Activated CD4-positive, CD25-positive, alpha-beta regulatory T cell (primary cell): ENCODE measurements at places on chromosomes 3 and 15.

DNA sequence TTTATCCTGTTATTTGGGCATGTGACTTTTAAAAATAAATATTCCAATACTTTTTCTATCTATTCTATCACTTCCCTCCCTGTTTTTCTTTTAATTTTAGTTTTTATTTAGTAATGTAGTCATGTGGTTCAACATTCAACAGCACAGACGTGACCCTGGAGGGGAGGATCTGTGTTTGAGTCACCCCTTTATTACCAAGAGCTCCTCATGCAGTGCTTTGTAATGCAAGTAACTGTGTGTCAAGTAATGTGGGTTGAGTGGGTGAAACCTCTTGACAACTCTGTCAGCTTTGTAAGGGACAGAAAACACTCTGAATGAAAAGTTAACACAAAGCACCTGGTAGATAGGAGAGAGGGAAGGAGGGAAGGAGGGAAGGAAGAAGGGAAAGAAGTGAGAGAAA lies 89.7 kb upstream of the FGF12 start:
- DNase-seq: no peak

GRCh38 chr3:60330107-60330506 lies 921.1 kb downstream of the FHIT start:
- no peak for DNase-seq

- no peak for DNase-seq
Measured at GRCh38 chr3:89395456-89395855, 288.0 kb downstream of the EPHA3 start.

- no peak for DNase-seq
Measured at GRCh38 chr15:98998279-98998678, 9.3 kb downstream of the PGPEP1L start.

DNA sequence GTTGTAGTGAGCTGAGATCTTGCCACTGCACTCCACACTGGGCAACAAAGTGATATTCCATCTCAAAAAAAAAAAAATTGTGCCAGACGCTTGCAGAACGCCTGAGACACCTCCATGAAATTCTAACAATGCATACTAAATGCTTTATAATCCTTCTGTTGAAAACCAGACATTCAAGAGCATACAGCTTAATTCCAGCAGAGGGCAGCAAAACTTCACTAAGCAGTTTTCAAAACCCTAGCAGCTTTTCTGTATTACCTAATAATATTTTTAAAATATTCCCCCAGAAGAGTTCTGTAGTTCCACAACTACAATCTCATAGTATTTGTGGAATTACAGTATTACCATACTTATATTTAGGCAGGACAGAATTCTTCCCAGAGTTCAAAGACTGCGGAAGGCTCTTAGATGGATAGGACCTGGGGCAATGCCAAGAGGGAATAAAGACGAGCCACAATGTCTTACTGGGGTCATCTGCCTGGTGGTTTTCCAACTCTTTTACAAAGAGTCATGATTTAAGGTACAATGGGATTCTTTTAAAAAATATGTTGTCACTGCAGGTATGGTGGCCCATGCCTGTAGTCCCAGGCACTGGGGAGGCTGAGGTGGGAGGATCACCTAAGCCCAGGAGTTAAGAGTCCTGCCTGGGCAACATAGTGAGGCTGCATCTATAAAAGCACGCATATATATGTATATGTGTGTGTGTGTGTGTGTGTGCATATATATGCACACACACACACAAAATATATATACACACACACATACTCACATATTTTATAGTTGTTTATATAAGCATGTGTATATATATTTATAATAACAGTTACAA lies 19.6 kb upstream of the TASOR start:
- DNase-seq: peak; percentile 16

GRCh38 chr3:67037615-67038014 lies 39.5 kb downstream of the KBTBD8 start:
- no peak for DNase-seq

DNA sequence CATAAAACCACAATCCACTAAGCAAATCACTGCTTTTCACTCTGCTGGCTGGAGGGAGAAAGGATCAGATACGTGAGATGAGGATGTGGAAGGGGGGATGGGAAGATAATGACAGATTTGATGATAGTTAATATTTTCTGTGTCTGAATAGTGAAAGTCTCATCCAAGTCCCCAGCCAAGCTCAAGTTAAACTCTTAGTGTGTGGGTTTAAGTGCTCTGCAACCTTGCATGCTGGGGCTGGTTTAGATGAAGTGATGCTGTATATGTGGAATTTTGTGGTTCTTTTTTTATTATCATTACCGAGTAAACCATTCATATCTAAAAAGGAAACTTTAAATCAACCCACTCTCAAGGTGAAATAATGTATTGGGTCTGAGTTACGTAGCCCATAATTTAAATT lies 111.0 kb downstream of the TPRG1 start:
- DNase-seq: no peak

DNA sequence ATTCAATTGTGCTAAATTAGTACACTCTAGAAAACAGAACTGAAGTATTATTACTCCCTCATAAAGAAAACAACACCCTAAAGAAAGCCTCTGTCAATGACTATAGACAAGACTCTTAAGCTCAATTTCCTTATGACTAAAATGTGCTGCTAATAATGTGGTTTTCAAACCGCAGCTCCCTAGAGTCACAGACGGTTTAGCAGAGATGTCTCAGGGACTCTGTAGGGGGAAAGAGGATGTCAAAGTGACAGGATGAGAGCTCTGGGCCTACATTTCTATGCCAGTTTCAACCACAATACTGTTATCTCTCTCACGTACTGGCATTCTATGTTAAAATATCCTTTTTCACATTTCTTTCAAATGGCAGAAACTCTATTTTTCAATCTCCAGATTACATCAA lies 37.6 kb upstream of the WDR49 start:
- DNase-seq: no peak

- no peak for DNase-seq
Measured at GRCh38 chr15:91711384-91712033, 142.0 kb upstream of the SLCO3A1 start.

GRCh38 chr3:112847692-112848091 lies 1.0 kb upstream of the CD200R1L start:
- no peak for DNase-seq

GRCh38 chr3:179156775-179157174 lies 8.6 kb downstream of the PIK3CA start:
- no peak for DNase-seq

DNA sequence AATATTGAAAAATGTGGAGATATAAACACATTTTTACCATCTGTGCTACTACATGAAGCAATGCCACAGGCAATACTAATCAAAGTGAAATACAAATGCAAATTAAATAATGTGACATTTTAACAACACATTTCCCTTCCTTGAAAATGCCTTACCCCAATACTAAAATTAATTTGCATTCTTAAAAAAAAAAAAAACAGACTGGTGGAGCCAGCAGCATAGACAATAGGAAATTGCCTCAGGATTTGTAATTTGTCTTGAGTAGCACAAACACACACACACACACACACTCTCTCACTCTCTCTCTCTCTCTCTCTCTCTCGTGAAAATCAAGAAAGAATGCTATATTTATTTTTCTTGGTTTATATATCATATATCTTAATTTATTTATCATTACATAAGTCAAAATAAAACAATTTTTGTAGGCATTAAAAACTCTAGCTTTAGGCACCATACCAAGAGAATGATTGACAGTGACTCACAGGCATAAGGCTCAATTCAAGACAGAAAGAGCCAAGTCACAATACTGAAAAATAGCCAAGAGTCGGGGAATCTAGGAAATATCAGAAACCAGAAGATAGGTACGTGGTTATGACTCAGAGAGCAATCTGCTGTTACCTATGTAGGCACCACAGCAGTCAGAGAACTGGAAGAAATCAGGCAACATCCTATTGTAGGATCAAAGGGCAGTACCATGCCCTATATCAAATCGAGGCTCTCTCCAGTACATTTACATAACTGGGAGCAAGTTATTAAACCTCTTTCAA lies 23.0 kb downstream of the SUCNR1 start:
- no peak for DNase-seq

DNA sequence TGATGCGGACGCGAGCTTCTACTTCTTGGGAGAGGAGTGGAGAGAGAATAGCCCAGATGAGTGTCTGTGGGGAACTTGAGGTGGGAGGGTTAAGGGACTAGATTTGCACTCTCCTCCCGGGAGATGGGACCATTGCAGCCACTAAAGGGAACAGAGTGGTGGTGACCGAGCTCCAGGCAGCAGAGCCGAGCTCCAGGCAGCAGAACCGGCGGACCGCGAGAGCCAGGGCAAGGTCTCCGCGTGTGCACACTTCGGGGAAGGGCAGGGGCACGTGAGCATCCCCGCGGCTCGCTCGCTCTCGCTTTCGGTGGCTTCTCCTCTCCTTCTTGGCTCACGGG lies 1.1 kb downstream of the IGDCC3 start:
- DNase-seq: no peak

DNA sequence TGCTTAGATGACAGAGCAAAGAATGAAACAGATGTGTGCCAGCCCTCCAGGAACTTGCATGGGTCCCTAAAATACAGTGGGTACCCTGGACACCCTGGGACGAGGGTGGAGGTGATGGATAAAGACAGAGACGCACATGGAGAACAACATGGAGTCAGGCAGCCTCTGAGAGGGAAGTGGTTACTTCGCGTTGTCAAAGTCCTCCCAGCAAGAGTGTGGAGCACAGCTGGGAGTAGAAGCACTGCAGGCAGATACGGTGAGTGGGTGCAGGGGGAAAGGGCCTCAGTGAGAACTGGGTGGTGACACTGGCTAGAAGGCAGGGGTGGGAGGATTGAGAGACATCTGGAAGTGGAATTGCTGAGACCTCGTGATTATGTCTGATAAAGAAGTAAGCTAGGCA lies 70.8 kb upstream of the PRR20G start:
- no peak for DNase-seq

DNA sequence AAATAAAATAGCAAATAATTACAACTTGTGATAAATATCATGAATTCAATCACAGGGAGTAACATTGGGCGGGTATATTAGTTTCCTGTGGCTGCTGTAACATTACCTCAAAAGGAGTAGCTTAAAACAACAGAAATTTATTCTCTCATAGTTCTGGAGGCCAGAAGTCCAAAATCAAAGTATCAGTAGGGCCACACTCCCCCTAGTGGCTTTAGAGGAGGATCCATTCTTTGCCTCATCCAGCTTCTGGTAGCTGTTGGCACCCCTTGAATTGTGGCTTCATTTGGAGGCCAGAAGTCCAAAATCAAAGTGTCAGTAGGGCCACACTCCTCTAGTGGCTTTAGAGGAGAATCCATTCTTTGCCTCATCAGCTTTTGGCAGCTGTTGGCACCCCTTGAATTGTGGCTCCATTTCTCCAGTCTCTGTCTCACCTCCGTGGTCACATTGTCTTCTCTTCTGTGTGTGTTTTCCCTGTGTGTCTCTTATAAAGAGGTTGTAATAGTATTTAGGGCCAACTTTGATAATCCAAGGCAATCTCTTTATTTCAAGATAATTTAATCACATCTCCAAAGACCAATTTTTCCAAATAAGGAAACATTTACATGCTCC lies 3.1 kb upstream of the CFAP20DC start:
- no peak for DNase-seq

GRCh38 chr15:42504631-42505030 lies 9.2 kb downstream of the SNAP23 start:
- DNase-seq: no peak

- peak; percentile 56 for DNase-seq
Measured at GRCh38 chr15:78264304-78265136, at the start of gene DNAJA4. Gene DNAJA4, plus strand, starts transcription at chr15:78264562. Its CDS starts 202 bp downstream, at chr15:78264764.

GRCh38 chr3:135503760-135504686 lies 461.5 kb upstream of the PPP2R3A start:
- no peak for DNase-seq

GRCh38 chr3:120506828-120507774 lies 56.3 kb upstream of the FSTL1 start:
- no peak for DNase-seq

- DNase-seq: no peak
Measured at GRCh38 chr3:123004201-123004918, 23.2 kb downstream of the SEMA5B start.

- DNase-seq: no peak
Measured at GRCh38 chr3:185831195-185831594, 6.4 kb upstream of the IGF2BP2 start.

DNA sequence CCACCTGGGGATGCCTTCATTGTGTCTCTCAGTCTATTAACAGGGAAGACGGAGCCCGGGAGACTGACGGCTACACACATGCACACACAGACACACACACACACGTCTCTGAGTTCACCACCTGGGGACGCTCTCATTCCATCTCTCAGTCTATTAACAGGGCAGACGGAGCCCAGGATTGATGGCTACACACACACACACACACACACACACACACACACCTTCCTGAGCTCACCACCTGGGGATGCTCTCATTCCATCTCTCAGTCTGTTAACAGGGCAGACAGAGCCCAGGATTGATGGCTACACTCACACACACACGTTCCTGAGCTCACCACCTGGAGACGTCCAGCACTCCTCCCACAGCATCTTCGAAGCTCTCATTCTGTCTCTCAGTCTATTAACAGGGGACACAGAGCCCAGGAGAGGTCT lies 143.9 kb downstream of the OR4M2 start:
- DNase-seq: no peak

GRCh38 chr3:23747841-23748240 lies 57.9 kb upstream of the UBE2E1 start:
- no peak for DNase-seq

DNA sequence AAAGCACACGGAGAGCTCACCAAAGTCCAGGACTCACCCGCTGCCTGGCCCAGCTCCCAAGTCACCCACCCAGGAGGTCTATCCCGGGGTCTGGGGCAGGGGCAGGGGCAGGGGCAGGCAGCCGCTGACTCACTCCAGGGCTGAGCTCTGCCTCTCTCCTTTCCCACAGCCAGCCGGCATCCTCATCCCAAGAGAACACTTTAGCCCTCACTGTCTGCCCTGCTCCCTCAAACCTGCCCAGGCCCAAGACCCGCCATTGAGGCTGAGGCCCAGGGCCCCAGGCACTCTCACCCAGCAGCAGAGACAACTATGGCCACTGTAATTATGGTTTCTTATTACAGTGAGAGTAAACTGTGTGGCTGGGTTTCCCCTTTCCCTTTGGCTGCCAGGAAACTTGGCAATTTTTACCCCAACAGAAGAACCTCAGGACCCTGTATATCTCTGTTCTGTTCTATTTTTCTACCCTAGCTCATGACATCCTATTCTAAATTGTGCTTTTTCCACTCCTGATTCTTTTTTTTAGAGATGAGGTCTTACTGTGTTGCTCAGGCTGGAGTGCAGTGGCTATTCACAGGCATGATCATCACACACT lies 53.0 kb downstream of the IQSEC1 start:
- no peak for DNase-seq

GRCh38 chr15:70757627-70758026 lies 5.7 kb downstream of the UACA start:
- no peak for DNase-seq

GRCh38 chr3:14814411-14814871 lies 4.3 kb upstream of the FGD5 start:
- no peak for DNase-seq

- no peak for DNase-seq
Measured at GRCh38 chr15:96340348-96340597, 9.8 kb downstream of the NR2F2 start.

- no peak for DNase-seq
Measured at GRCh38 chr3:154122912-154123559, 1.8 kb downstream of the ARHGEF26 start.
